Renal pelvis (tissue), 12 donors: ENCODE measurements at places on chromosomes 2 and 18. TPM values are rescaled to one million over a fixed set of nuclear protein-coding genes. Genes with fewer than 3 reads are reported as not detected.

- DNase-seq: no peak
These were observed 403.9 kb upstream of the DCC start for GRCh38 chr18:51936115-51936514.

Gene CAVIN2
- polyA plus RNA-seq: 42.6 TPM

DNA sequence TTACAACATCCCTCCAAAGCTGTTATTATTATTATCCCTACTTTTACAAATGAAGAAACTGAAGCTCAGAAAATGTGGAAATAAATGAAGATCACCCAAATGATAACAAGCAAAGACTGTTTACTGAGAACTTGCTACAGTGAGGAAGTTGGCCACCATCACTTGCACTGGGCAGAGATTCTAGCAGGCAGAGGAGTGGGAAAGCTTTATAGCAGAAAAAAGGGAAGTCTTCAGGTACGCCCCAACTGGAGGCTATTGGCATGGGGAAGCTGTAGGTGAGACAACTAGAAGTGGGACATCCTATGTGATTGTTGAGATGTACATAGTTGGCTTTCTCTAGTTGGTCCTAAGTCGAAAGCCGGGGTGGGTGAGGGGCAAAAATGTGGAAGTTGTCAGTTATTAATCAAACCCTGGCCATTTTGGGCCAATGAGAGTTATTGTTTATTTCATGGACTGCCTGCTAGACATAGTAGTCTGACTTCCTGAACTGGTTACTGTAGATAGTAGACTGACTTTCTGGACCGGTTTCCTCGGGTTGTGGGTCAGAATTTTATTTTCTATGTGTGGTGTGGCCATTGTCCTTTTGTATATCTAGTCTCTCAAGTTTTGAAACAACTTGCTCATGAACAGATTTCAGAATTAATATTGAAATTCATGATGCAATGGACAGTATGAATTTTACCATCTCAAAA lies 40.2 kb upstream of the STAT4 start:
- no peak for DNase-seq

DNA sequence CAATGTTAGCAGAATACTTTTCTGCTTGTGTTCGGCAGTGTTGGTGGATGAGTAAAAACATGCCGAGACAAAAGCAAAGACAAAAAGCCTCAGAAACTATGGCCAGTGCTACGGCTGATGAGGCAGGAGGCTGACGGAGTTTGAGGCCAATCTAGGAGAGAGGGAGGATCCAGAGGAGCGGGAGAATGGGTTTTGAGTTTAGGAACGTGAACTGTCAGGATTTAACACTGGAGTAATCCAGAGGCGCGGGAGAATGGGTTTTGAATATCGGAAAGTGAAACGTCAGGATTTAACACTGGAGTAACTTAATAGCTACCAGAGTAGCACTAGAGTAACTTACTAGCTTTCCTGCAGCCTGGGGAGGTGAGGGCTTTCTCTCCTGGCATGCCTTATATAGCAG lies 37.4 kb downstream of the LYPD6B start:
- DNase-seq: no peak

GRCh38 chr2:226017107-226017506 lies 617.6 kb downstream of the NYAP2 start:
- DNase-seq: no peak

Gene CBLN2
- polyA plus RNA-seq: 8.5 TPM

DNA sequence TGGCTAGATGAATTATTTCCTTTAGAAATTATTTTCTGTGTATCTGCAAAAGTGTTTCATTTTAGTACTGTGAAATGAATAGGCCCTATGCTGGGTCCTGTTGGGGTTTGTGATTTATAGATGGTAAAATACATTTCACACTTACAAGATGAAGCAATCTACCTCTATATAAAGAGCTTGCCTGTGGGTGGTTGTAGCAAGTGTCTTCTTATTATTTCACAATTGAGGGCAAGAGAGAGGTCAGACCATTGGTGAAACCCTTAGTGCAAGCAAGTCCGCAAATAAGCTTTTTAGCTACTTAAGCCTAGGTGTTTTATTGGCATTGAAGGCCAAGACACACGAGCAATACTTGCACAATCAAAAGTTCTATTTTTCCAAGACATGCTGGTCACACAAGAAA lies 153.1 kb downstream of the FMNL2 start:
- DNase-seq: no peak

Gene RAPGEF4
- 13.0 TPM for polyA plus RNA-seq

GRCh38 chr2:121944072-121944831 lies 188.8 kb downstream of the TSN start:
- no peak for DNase-seq
